Activated CD4-positive, alpha-beta T cell treated with anti-CD3 and anti-CD28 coated beads, Interleukin-2, amount 10 ng/mL, durations not matched to agents 24 days and 14 days (primary cell): ENCODE measurements at places on chromosomes 5 and 9. TPM values are rescaled to one million over a fixed set of nuclear protein-coding genes. Genes with fewer than 3 reads are reported as not detected.

GRCh38 chr5:62653864-62654575 lies 75.4 kb downstream of the LRRC70 start:
- H3K4me1 ChIP-seq, result peaks cover 6% of the 10 kb centered on the region
- DNase-seq, result no peak
- no peak overlapping the region for H3K4me3 ChIP-seq
- no peaks in the 10 kb centered on the region for H3K27me3 ChIP-seq

DNA sequence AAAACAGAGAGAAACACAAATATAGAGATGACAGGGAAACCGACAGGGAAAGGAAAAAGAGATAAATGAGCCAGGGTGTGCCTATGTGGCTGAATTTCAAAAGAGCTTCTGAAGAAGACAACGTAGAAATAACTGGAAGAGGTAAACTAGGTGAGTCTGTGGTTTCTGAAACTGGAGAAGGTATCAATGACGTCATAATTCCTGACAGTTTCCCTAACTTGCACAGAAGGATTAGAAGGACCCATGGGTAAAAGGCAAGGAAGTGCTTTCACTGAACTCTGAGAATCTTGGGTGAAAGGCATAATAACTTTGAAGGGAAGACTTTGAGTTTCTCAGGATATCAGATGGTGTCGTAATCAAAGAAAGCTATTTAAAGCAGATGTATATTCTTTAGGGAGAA lies 790.8 kb upstream of the NUDT12 start:
- H3K27ac ChIP-seq, result no peak overlapping the region
- no peaks in the 10 kb centered on the region for H3K36me3 ChIP-seq
- no peak overlapping the region for H3K4me3 ChIP-seq
- no peaks in the 10 kb centered on the region for H3K4me1 ChIP-seq
- no peak for DNase-seq

GRCh38 chr9:133874060-133874657 lies 118.0 kb downstream of the VAV2 start:
- peaks cover 5% of the 10 kb centered on the region for H3K4me1 ChIP-seq
- no peak for DNase-seq
- H3K27ac ChIP-seq, result no peak overlapping the region
- H3K27me3 ChIP-seq, result peaks cover 7% of the 10 kb centered on the region
- H3K36me3 ChIP-seq, result no peaks in the 10 kb centered on the region

GRCh38 chr5:5616247-5616895 lies 193.9 kb downstream of the ICE1 start:
- H3K4me1 ChIP-seq, result no peaks in the 10 kb centered on the region
- H3K36me3 ChIP-seq, result no peaks in the 10 kb centered on the region
- H3K4me3 ChIP-seq, result no peak overlapping the region
- H3K27me3 ChIP-seq, result peaks cover 6% of the 10 kb centered on the region
- DNase-seq, result no peak
- no peak overlapping the region for H3K27ac ChIP-seq

- H3K4me3 ChIP-seq, result no peak overlapping the region
- DNase-seq, result no peak
- no peak overlapping the region for H3K27ac ChIP-seq
- H3K36me3 ChIP-seq, result no peaks in the 10 kb centered on the region
These were observed 100.6 kb downstream of the KIAA0825 start for GRCh38 chr5:94517490-94518488.

DNA sequence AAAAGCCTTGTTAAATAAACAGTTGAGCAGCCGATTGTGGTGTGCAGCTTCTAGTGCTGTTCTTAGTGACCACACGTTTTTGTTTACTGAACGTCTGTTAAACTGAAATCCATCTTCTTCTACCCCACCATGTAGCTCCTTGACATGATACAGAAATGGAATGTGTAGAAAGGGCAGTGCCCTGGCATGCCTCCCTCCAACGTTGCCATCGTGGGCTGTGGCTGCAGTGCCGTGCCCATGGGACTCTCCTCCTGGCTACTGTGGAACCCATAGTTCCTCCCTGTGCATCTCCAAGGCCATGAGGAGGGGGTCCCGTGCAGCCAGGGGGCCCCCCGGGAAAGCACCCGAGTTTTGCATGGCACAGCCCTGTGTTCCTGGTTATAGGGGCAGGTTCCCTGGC lies 23.3 kb upstream of the TGFBI start:
- no peak overlapping the region for H3K4me3 ChIP-seq
- no peak overlapping the region for H3K27ac ChIP-seq
- H3K4me1 ChIP-seq, result no peaks in the 10 kb centered on the region

- H3K36me3 ChIP-seq, result no peaks in the 10 kb centered on the region
- H3K4me3 ChIP-seq, result no peak overlapping the region
- no peaks in the 10 kb centered on the region for H3K27me3 ChIP-seq
- no peaks in the 10 kb centered on the region for H3K4me1 ChIP-seq
These were observed 405.7 kb downstream of the PRR16 start for GRCh38 chr5:120869831-120870230.

- H3K4me3 ChIP-seq, result no peak overlapping the region
- H3K4me1 ChIP-seq, result no peaks in the 10 kb centered on the region
- no peak overlapping the region for H3K27ac ChIP-seq
- no peaks in the 10 kb centered on the region for H3K27me3 ChIP-seq
These were observed 320.3 kb downstream of the ARHGEF28 start for GRCh38 chr5:73946278-73946677.

DNA sequence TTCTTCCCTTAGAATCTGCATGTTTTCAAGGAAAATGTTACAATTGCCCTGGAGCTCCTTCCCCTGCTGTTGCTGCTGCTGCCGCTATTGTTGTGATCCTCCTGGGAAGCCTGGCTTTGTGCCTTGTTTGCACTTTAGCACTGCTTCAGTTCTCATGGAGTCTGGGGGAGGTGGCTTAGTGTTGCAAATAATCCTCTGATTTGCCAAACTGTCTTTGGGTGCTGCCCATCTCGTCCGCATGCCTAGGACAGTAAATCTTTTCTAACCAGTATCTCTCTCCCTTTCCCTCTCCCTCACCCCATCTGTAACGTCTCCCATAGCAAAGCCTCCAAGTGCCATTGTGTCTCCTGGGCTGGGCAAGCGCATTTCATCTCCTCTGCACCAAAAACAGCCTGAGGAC lies 30.3 kb downstream of the FAM240B start:
- no peak overlapping the region for H3K27ac ChIP-seq
- no peak overlapping the region for H3K4me3 ChIP-seq
- DNase-seq, result no peak
- H3K27me3 ChIP-seq, result peaks cover 2% of the 10 kb centered on the region
- peaks cover 6% of the 10 kb centered on the region for H3K4me1 ChIP-seq

DNA sequence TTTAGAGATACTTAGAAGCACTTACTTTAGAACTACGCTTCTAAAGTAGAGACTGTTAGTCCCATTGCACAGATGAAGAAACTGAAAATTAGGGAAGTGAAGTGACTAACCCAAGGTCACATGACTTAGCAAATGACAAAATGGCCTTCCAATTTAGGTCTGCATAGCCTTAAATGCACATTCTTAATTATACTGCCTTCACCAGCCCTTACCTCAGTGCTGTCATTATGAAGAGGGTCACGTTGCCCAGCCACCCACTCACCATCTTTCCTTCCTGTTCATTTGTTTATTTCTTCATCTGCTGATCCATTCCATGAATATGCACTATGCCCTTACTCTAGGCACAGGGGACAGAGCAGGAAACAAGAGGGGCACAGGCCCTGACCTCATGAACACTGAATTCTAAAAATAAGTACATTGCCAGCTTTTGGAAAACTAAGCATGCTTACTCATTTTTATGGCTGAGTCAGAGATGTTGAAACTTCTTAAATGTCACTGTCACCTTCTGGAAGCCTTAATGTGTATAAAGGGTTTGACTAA lies 8.6 kb downstream of the HAVCR2 start:
- peak overlapping the region; percentile 42 for H3K4me3 ChIP-seq
- peaks cover 41% of the 10 kb centered on the region for H3K4me1 ChIP-seq
- peak; percentile 61 for DNase-seq
- peak overlapping the region; percentile 93 for H3K27ac ChIP-seq

GRCh38 chr9:78035383-78035993 lies 3.9 kb upstream of the GNAQ start:
- H3K27me3 ChIP-seq, result peaks cover 7% of the 10 kb centered on the region
- H3K4me3 ChIP-seq, result no peak overlapping the region
- peaks cover 2% of the 10 kb centered on the region for H3K36me3 ChIP-seq
- peaks cover 32% of the 10 kb centered on the region for H3K4me1 ChIP-seq

DNA sequence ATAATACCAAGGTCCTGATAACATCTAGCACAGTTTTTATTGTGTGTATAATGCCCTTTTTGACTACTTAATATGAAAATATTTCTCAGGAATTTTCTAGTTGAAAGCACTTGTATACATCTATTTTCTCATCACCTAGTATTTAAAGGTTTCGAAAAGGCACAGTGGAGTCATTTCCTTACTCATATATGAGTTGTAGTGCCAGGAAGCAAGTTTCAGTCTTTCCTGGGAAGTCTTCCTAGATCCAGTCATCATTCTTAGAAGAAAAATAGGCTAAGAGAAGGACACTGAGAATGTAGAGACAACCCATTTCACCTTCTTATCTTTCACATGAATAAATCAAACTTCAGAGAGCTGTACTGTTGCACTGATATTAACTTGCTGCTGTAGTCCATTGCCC lies 70.2 kb downstream of the SLC25A46 start:
- no peak overlapping the region for H3K4me3 ChIP-seq
- H3K4me1 ChIP-seq, result no peaks in the 10 kb centered on the region
- no peak for DNase-seq

DNA sequence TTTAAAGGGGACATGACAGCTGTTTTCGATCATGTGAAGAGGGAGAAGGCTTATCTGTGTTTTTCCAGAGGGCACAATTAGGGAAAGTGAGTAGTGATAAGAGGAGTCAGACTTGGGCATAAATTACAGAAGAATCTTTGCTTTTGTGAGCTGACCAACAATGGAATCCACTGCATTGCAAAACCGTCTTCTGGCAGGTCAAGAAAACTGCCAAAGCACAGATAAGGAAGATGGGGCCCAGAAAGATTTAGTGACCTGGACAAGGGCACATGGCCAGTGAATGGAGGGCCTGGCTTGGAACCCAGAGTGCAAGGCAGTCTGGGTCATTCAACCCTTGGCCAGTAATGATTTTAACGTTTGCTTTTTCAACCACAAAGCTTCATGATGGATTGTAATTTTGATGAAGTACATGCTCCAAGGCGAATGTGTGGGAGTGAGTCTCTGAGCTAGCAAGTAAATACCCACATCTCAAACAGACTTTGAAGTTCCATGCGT lies 153.2 kb upstream of the MAST4 start:
- H3K4me1 ChIP-seq, result peaks cover 6% of the 10 kb centered on the region
- H3K4me3 ChIP-seq, result no peak overlapping the region

- H3K4me1 ChIP-seq, result peaks cover 2% of the 10 kb centered on the region
- H3K4me3 ChIP-seq, result no peak overlapping the region
- no peak overlapping the region for H3K27ac ChIP-seq
- no peak for DNase-seq
These were observed 25.9 kb upstream of the POMT1 start for GRCh38 chr9:131476777-131477345.

The NOXA1 gene
- 0.30 and 0.36 TPM in 2 replicates for total RNA-seq

The CRB2 gene
- total RNA-seq, result not detected in 2 replicates

The SH3TC2 gene
- total RNA-seq, result not detected in 2 replicates

The TRIM36 gene
- total RNA-seq, result 0.12 TPM in 1 of 2 replicates, not detected in the other

The DPYSL3 gene
- total RNA-seq, result 0.14 and 0.40 TPM in 2 replicates

The KIF27 gene
- 2.4 and 2.7 TPM in 2 replicates for total RNA-seq

The ADGRV1 gene
- 0.63 TPM in 1 of 2 replicates, not detected in the other for total RNA-seq

The LCP2 gene
- 278 and 283 TPM in 2 replicates for total RNA-seq
